ENCODE measurements at places on chromosomes 11 and 22. TPM values are rescaled to one million over a fixed set of nuclear protein-coding genes. Genes with fewer than 3 reads are reported as not detected.

Gene VWA5A
- 5.8 TPM for total RNA-seq

GRCh38 chr11:23006730-23007129 lies 146.5 kb upstream of the CCDC179 start:
- no peak for DNase-seq

- DNase-seq, result peak; percentile 25
Observed at GRCh38 chr11:116691771-116692177, 81.0 kb downstream of the BUD13 start.

Gene CALCA
- not detected for total RNA-seq

GRCh38 chr11:74338963-74339362 lies 27.5 kb upstream of the P4HA3 start:
- no peak for DNase-seq

- DNase-seq, result no peak
Observed at GRCh38 chr11:10653261-10653660, 40.3 kb downstream of the IRAG1 start.

Gene OR2AG1
- not detected for total RNA-seq

Gene LTO1
- total RNA-seq, result 17.9 TPM

DNA sequence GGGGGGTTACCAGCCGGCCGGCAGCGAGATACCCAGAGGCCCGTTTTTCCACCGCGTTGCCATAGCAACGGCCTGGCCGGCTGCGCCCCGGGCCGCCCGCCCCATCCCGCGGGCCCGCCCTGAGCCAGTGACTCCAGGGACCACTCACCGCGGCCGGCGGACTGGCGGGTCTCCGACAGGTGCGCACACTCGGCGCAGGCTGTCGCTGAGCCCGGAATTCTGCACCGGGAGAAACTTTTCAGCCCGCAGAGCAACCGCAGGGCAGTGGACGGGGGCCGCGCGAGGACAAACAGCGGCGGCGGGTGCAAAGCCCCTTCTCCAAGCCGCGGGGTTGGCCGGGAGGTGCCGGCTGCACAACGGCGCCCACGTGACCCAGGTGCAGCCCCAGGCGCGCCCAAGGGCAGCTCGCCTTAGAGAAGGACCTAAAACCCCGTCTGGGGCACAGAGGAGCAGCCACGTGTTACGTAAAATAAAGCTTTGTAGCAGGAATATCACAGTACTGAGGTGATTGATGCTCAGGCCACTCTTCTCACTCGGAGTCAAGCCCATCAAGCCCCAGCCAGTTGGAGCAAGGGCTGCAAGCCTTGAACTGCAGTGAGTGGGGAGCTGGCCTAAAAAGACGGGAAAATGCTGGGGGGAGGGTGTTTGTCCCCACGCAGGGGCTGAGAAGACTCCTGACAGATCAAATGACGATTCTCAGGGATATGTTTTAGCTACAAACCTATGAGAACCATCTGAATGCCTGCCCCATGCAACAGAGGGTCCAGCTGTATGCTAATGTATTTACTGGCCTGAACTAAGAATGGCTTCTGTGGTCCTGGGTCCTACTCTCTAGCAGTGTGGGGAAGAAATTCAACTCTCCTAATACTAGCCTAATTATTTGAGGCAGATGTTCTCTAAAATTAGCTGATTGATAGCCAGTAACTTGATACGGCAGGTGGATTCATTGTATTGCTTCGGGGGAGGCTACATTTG lies at the start of gene STK33:
Gene STK33 (minus strand): TSS at position 294 of the 975 bp plus-strand sequence. CDS start 119,323 bp downstream, outside the sequence.
- DNase-seq, result no peak

DNA sequence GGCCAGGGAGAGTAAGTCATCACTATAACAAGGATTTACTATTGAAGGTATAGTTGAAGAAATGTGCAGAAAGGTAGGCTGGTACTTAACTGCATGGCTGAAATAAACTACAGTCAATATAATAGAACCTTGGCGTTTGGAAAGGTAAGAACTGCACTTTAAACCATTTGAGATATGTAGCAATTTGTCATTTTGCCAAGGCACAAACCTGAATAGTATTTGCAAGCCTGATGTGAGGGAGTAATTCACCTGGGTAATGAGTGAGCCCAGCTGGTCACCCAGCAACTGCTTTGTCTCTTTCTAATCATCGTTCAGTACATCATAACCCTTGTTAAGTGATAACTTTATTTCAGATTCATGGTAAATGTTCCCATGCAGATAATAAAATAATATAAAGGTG lies 62.3 kb upstream of the SCUBE2 start:
- no peak for DNase-seq

- DNase-seq, result no peak
Observed at GRCh38 chr11:69442807-69443137, 38.7 kb upstream of the LINC01488 start.

Gene ARVCF
- total RNA-seq, result 47.3 TPM

DNA sequence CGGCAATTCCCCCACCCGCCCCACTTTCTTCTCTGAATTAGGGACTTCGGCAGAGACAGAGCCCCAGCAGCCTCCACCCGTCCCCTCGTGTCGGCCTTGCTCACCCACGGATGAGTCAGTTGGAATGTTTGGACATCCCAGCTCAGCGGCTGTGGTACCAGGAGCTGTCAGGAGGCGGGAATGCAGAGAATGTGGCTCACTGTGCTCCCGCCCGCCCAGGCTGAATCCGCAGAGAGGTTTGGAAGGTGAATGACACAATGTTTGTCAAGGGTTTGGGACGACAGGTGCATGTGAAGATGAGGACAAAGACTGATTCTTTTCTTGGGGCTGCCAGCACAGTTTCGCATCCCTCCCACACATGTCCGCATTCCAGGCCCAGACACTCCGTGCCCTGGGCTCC lies 39.6 kb downstream of the LIF start:
- DNase-seq, result peak; percentile 64

GRCh38 chr11:34928268-34928959 lies 12.0 kb downstream of the PDHX start:
- no peak for DNase-seq

- no peak for DNase-seq
Observed at GRCh38 chr11:124807660-124808270, 7.6 kb upstream of the MSANTD2 start.

DNA sequence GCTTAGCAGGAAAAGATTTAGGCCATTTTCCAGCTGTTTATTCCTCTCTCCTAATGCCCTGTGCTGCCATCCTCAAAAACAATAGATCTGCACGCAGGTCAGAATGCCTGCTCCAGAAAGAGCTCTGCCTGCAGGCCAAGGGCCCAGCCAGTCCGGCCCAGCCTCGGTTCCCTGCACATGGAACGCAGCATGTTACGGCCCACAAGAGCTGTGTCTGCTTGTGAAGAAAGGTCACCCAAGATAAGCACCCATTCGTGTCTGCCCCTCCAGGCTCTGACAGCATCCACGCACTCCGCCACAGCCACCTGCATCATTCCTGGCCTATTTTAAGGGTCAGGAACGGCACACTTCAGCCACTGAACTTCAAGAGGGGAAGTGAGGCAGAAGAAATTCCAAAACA lies 152.2 kb downstream of the SPATA19 start:
- no peak for DNase-seq

Gene PLA2G3
- not detected for total RNA-seq

- DNase-seq, result no peak
Observed at GRCh38 chr11:19982774-19983495, 177.3 kb downstream of the DBX1 start.

- no peak for DNase-seq
Observed at GRCh38 chr11:48538991-48539390, 50.4 kb downstream of the OR4A47 start.

Gene PLXNB2
- total RNA-seq, result 46.0 TPM

Gene FTH1
- total RNA-seq, result 252 TPM

Gene TMEM86A
- total RNA-seq, result 6.9 TPM

DNA sequence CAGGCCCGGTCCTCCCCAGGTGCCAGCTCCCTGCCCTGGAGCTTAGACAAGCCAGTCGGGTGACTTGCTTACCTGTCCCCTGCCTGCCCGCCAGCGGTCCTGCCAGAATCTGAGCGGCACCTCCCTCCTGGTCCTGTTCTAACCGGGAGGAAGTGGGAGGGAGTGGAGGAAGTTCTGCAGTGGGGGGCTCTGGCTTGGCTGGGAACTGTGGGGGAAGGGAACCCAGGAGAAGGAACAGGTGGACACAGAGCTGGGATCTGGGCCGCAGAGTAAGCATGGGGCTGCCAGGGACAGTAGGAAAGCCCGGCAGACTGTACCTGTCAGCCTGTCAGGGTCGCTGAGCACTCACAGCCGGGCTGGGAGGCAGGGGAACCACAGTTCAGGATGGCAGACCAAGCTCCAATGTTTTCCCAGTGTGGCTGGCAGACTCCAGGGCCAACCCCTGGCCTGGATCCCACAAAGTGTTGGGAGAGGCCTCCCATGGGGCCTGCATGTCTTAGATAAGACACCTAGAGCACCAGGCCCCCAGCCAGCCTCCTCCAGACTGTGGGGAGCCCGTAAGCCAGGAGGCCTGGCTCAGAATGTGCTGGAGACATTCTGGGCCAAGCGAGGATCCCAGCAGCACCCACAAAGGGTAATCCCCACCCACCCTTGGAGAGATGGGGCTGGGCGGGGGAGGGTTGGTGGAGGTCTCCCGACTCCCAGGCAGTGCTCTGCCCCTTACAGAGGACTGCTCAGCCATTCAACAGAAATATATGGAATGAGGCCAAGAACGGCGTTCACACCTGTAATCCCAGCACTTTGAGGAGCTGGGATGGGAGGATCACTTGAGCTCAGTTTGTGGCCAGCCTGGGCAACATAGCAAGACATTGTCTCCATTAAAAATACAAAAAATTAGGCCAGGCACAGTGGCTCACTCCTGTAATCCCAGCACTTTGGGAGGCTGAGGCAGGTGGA lies 2.3 kb downstream of the CYB5R3 start:
- DNase-seq, result no peak

DNA sequence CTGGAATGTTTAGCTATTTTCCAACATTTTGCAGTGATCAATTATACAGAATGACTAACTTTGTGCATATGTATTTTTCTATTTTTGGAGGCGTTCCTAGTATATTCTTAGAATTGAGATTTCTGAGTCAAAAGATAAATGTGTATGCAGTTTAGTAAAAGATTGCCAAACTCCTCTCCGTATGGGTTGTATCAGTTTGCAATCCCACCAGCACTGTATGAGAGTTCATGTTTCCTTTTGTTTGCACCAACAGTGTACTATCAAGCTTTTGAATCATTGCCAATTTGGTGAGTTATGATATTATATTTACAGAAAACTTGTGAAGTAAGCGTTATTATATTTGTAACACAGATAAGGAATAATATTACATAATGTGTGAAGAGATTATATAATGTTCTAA lies 658.7 kb downstream of the JRKL start:
- DNase-seq, result no peak

Gene TTC17
- total RNA-seq, result 109 TPM

Gene RNH1
- total RNA-seq, result 42.1 TPM

DNA sequence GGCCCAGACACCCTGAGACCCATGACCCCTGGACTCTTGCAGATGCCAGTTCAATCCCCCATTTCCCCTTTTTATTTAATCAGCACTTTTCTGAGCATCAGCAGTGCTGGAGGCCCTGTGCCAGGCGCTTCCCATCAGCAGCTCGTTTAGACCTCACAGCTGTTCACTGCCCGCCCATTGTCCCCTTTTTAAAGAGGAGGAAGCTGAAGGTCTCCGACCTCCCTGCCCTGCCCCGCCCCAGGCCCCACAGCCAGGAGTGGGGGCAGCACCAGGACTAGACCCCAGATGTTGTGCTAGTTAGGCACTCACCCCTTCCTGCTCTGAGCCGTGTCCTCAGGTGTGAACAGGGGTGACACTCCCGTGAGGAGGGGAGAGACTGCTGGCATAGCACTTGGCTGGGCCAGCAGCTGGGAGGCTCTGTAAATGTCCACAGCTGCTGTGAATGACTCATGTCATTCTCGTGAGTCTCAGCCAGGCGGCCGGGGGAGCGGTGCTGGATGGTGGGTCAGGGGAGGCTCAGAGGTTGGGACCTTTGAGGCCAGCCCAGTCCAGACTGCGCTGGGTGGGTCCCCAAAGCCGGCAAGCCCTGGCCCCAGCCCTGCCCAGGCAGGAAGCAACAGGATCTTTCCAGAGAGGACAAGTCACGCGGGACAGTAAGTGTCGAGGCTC lies 19.9 kb downstream of the EMID1 start:
- DNase-seq, result no peak

Gene OR8D2
- not detected for total RNA-seq

GRCh38 chr11:7170431-7170830 lies 81.3 kb upstream of the SYT9 start:
- DNase-seq, result no peak

DNA sequence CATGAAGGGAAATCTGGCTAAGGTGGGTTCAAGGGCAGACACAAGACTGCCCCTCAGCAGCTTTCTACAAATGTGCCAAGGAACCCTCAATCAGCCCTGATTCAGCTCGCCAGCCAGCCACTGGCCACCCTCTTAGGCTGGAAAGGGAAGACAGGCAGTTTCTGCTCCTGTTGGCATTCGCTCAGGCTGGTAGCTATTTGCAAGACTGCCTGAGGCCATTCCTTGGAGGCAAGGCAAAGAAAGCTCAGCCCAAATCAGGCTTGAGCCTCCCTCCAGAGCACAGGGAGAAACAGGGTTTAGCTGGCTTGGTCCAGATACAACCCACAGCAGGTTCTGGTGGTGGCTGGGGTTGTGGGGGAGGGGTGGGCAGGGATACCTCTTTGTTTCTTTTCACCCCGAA lies 19.2 kb downstream of the TP53I11 start:
- no peak for DNase-seq

DNA sequence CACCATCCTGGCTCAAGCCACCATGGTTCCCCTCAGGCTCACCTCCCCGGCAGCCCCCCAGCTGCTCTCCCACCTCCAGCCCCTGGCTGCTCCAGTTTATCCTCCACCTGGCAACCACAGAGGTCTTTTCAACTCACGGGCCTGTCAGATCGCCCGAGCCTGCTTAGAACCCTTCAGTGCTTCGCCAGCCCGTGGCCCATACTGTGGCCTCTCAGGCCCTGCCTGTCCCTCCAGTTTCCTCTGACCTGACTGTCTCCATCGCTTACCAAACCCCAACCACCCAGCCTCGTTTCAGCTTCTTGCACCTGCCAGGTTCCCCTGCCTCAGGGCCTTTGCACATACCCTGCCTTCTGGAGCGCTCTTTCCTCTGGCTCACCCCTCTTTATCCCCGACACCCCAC lies 6.9 kb downstream of the KCNC1 start:
- DNase-seq, result no peak

Gene OR4A16
- not detected for total RNA-seq

DNA sequence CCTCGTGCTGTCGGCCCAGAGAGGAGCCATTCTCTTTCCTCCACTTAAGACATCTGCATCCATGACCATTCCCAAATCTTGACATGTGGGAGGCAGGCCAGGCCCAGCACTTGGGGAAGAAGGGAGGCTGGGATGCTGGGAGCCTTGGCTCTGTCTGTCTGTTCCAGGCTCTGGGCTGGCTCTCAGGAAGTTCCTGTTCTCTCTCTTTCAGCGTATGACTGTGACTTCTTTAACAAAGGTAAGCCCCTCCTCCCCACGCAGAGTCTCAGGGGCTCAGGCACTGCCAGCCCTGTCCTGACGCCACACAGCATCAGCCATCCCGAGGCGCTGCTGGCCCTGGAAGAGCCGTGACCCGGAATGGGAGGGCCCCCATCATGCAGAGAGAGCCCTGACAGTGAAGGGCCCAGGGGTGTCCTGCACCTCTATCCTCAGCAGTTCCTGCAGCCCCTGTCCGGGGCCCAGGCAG lies 52.4 kb downstream of the OTOG start:
- no peak for DNase-seq

Gene PDGFD
- 13.1 TPM for total RNA-seq

All from occipital lobe (tissue), 3 donors.